Glutamatergic neuron (in vitro differentiated cells): ENCODE measurements at places on chromosomes 16 and 17.

DNA sequence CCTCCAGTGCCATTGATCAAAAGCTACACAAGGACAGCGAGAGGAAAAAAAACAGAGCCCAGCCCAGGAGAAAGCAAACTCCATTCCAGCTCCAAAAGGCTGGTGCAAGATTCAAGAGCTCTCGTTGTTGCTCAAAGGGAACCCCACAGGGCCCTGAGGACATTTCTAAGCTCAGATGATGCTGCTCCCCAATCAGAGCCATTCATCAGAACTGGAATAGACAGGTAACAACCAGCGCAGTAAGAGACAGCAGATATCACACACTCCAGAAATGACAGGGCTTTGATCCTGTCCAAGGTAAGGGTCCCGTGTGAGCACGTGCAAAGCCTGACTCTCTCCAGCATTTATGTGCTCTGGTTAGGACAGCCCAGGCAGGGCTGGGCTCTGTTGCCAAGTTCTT, 20.1 kb downstream of the PMP22 start:
- H3K4me1 ChIP-seq = no peaks in the 10 kb centered on the region
- H3K4me3 ChIP-seq = no peak overlapping the region
- DNase-seq = no peak
- no peaks in the 10 kb centered on the region for H3K27me3 ChIP-seq

DNA sequence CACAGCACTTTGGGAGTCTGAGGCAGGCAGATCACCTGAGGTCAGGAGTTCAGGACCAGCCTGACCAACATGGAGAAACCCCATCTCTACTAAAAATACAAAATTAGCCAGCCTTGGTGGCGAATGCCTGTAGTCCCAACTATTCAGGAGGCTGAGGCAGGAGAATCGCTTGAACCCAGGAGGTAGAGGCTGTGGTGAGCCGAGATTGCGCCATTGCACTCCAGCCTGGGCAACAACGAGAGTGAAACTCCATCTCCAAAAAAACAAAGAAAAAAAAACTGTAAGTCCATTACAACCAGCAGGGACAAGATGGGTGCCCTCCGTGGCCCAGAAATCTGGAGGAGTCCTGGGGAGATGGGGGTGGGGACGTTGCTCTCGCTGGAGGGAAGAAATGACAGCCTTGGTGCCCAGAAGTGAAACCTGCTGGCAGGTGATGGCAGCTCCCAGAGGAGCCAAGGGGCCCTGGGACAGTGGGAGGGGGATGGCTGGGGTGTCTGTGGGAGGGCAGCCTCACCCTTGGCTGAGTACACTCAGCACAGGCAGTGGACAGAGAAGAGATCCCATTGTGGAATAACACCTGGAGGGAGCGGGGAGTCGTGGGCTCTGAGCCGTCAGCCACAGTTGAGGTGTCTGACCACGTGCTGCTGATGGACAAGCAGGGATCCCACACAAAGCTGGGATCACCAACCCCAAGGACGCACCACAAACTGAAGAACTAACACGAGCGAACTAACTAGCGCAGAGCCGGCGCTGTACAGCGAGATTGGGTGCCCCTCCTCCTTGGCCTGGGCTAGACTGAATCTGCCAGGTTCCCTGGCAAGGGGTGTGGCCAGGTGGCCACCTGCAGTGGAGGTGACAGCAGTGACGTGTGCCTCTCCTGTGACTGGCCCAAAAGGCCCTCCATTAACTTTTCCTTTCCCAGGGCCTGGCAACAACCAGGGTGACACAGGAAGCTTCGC, 46.9 kb upstream of the BAHCC1 start:
- H3K4me3 ChIP-seq = peak overlapping the region; percentile 59
- peak overlapping the region; percentile 88 for H3K27ac ChIP-seq

DNA sequence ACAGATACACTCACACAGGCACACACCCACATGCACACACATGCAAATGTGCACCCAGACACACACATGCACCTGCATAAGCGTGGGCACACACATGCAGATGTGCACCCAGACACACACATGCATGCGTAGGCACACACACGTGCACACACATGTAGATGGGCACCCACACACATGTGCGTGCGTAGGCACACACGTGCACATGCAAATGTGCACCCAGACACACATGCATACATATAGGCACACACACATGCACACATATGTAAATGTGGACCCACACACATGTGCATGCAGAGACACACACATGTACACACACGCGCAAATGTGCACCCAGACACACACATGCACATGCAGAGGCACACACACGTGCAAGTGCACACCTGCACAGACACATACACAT, 60.3 kb downstream of the MRM1 start:
- peaks cover 26% of the 10 kb centered on the region for H3K27me3 ChIP-seq
- no peak overlapping the region for H3K27ac ChIP-seq
- no peak for DNase-seq
- no peak overlapping the region for H3K4me3 ChIP-seq
- H3K4me1 ChIP-seq = peaks cover 1% of the 10 kb centered on the region

- no peaks in the 10 kb centered on the region for H3K27me3 ChIP-seq
- peaks cover 7% of the 10 kb centered on the region for H3K4me1 ChIP-seq
- H3K27ac ChIP-seq = no peak overlapping the region
Measured at GRCh38 chr17:33832262-33832661, 422.8 kb upstream of the CCL2 start.

DNA sequence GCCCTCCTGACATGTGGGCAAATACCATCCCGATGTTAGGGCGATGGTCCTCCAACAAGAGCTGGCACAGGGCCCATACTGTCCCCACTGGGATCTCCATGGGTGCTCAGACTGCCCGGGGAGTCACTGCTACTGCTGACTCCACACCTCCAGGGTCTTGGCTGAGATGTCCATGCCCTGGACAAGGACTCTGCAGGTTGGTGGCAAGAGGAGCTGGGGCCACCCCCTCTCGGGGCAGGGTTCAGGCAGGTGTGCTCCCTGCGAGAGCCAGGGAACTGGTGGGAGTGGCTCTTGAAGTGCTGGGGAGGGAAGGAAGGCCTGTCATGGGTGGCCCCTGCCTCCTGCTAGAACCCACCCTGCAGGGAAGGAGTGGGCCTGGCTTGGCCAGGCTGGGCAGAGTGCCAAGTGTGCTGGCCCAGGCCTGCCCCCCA, 6.4 kb downstream of the CASKIN2 start:
- peaks cover 2% of the 10 kb centered on the region for H3K27me3 ChIP-seq
- no peaks in the 10 kb centered on the region for H3K36me3 ChIP-seq
- no peak overlapping the region for H3K4me3 ChIP-seq
- no peak overlapping the region for H3K27ac ChIP-seq
- no peak for DNase-seq

GRCh38 chr16:549544-550263, 10.5 kb upstream of the PRR35 start:
- no peaks in the 10 kb centered on the region for H3K4me1 ChIP-seq
- H3K4me3 ChIP-seq = no peak overlapping the region
- H3K27ac ChIP-seq = no peak overlapping the region
- peaks cover 2% of the 10 kb centered on the region for H3K27me3 ChIP-seq
- no peak for DNase-seq

GRCh38 chr17:48486557-48486956, 44.3 kb downstream of the HOXB1 start:
- H3K36me3 ChIP-seq = no peaks in the 10 kb centered on the region
- no peaks in the 10 kb centered on the region for H3K4me1 ChIP-seq
- H3K27ac ChIP-seq = no peak overlapping the region
- DNase-seq = no peak
- no peak overlapping the region for H3K4me3 ChIP-seq

DNA sequence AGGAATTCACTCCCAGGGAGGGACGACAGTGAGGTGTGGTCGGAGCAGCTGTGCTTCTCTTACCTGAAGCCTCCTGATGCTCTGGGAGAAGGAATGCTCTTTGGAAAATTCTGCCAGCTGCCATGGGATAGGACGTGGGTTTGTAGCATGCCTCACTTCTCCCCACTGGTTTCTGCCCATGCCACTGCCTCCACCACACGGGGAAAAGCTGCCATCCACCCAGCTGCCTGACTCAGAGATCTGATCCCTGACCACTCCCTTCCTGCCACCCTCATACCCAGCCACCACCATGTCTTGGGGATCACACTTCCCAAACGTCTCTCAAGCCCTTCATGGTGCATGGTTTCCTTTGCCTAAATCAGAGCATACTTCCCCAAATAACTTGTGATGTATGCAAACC, 80.0 kb downstream of the CPPED1 start:
- DNase-seq = no peak
- peaks cover 29% of the 10 kb centered on the region for H3K4me1 ChIP-seq
- H3K27me3 ChIP-seq = no peaks in the 10 kb centered on the region
- H3K27ac ChIP-seq = peak overlapping the region; percentile 91
- no peak overlapping the region for H3K4me3 ChIP-seq
- H3K36me3 ChIP-seq = peaks cover 11% of the 10 kb centered on the region

GRCh38 chr16:66240631-66241395, 125.7 kb upstream of the CDH5 start:
- peaks cover 8% of the 10 kb centered on the region for H3K36me3 ChIP-seq
- H3K4me1 ChIP-seq = peaks cover 6% of the 10 kb centered on the region
- H3K27me3 ChIP-seq = no peaks in the 10 kb centered on the region
- H3K4me3 ChIP-seq = no peak overlapping the region
- H3K27ac ChIP-seq = no peak overlapping the region

- DNase-seq = no peak
- H3K4me1 ChIP-seq = peaks cover 49% of the 10 kb centered on the region
- no peak overlapping the region for H3K4me3 ChIP-seq
Measured at GRCh38 chr16:89425523-89425922, 64.8 kb downstream of the ANKRD11 start.

- H3K36me3 ChIP-seq = no peaks in the 10 kb centered on the region
- no peak within 1 kb of the TSS for H3K27ac ChIP-seq
- no peak within 1 kb of the TSS for H3K4me3 ChIP-seq
- H3K27me3 ChIP-seq = peaks cover 2% of the 10 kb centered on the region
- DNase-seq = no peak
Measured at GRCh38 chr17:9905078-9905415, at the start of gene RCVRN. RCVRN (minus strand) TSS chr17:9905271; CDS start chr17:9905180, 91 bp downstream.

GRCh38 chr16:84563786-84564420, 54.0 kb downstream of the COTL1 start:
- no peak for DNase-seq
- peaks cover 21% of the 10 kb centered on the region for H3K4me1 ChIP-seq
- peaks cover 11% of the 10 kb centered on the region for H3K27me3 ChIP-seq
- H3K4me3 ChIP-seq = no peak overlapping the region

DNA sequence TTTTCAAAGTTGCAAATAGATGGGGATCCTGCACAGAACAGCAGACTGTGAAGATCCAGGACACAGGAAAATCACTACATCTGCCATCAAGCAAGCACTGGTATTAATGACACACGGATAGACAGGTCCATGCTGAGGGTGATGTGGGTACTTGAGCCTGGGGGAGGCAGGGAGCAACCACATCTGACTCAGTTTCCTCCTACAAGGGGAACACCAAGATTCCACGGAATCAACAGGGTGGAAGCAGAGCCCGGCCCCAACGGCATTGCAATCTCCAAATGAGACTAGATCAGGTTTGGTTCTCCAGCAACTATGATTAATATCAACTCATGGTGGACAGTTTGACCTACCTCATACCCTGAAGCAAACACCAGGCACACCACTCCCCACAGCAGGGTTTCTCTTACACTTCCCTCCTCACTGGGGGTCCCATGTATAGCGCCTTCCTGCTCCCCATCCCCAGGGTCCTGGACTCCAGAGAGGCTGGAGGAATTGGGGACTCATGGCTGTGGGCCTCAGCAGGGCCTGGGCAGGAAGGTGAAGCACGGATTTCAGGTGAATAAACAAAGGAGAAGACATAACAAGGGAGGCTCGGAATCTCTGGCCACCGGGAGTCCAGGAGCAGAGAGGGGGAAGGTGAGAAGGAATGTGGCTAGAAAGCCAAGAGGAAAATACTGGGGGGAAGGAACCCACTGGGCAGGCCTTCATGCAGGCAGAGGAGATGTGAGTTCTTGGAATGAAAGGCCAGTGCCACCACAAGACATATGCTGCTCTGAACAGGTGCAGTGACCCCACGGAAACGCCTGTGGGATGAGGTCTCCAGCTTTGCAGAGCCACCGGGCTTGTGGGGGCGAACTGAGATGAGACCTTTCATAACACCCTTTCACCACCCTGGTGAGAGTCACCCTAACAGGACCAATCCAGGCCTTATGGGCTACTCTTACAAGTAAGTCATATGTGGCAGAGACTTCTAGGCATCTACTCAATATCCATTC, 29.5 kb upstream of the PIK3R6 start:
- H3K4me3 ChIP-seq = no peak overlapping the region
- peak; percentile 11 for DNase-seq
- H3K36me3 ChIP-seq = no peaks in the 10 kb centered on the region
- no peak overlapping the region for H3K27ac ChIP-seq
- H3K4me1 ChIP-seq = peaks cover 11% of the 10 kb centered on the region
- peaks cover 6% of the 10 kb centered on the region for H3K27me3 ChIP-seq

DNA sequence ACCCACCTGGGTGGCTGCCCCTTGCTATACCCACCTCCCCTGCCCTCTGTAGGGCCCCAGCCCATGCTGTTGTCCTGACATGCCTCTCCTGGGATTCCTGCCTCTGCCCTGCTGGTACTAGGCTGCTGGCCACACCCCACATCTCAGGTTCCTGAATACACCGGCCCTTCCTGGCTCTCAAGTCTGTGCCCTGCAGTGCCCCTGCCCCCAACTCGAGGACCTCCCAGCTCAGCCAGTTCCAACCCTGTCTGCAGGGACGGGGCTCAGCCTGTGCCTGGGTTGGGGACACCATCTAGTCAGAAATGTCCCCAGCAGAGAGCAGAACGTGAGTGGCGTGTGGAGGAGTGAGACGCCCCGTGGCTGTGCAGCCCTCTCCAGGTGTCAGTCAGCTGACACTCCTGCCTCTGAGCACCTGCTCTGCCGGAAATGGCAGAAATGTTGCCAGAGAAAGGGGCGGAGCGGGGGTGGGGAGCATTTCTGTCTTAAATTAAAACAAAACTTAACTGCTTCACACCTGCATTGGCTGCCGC, 28.7 kb downstream of the ACSF3 start:
- H3K4me1 ChIP-seq = peaks cover 5% of the 10 kb centered on the region
- H3K27ac ChIP-seq = no peak overlapping the region
- no peaks in the 10 kb centered on the region for H3K27me3 ChIP-seq
- peak; percentile 14 for DNase-seq

DNA sequence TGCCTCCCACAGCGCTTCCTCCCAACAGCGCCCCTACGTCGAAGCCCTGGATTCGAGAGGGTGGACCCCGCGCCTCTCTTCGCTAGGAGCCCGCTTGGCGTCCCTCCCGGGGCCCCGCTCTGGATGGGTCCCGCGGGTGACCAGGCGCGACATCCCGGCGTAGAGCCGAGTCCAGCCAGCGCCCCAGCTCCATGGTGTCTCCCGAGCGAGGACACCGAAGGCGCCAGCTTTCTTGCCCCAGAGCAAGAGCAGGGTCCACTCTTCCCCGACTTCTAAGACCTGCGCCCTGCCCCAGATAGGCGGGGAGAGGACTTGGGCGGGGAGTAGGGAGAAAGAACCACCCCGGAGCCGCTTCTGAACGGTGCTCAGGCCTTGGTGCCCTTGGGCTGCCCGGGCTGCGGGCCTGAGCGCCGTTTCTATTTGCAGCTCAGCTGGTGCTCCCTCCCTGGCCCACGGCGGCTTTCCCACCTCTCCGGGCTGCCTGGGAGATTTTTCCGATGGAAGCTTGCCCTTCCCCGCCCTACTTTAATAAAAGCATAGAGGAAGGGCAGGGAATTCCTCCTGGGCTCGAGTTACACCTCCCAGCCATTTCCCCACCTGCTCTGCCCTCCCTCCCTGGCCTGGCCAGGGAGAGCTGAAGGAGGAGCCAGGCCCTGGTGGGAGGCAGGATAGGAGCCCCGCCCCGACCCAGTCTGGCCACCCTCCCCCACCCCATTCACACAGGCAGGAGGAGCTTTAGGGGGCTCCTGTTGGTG, 1.8 kb downstream of the MMP15 start:
- no peaks in the 10 kb centered on the region for H3K36me3 ChIP-seq
- H3K4me3 ChIP-seq = peak overlapping the region; percentile 72
- peak; percentile 40 for DNase-seq
- H3K4me1 ChIP-seq = peaks cover 34% of the 10 kb centered on the region
- H3K27me3 ChIP-seq = peaks cover 13% of the 10 kb centered on the region

GRCh38 chr17:14760212-14760611, 459.3 kb downstream of the HS3ST3B1 start:
- H3K36me3 ChIP-seq = no peaks in the 10 kb centered on the region
- DNase-seq = no peak
- H3K27ac ChIP-seq = no peak overlapping the region
- no peaks in the 10 kb centered on the region for H3K27me3 ChIP-seq
